Left hindlimb (tissue), 1 donor: ENCODE measurements at places on chromosomes 16 and 17.

GRCh38 chr16:75264999-75265910 is 13.8 kb upstream of the BCAR1 start:
- peak; percentile 68 for DNase-seq

GRCh38 chr17:80569924-80570323 is 25.3 kb downstream of the RPTOR start:
- no peak for DNase-seq

DNA sequence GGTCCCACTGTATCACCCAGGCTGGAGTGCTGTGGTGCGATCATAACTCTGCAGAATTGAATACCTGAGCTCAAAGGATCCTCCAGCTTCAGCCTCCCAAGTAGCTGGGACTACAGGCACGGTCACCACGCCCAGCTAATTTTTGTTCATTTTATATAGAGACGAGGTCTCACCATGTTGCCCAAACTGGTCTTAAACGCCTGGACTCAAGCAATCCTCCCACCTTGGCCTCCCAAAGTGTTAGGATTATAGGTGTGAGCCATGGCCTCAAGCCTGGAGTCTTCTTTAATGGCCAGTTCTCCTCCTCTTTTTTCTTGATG is 484 bp downstream of the CD300LB start:
- no peak for DNase-seq

GRCh38 chr16:7315813-7316212 is 16.8 kb upstream of the RBFOX1 start:
- no peak for DNase-seq

DNA sequence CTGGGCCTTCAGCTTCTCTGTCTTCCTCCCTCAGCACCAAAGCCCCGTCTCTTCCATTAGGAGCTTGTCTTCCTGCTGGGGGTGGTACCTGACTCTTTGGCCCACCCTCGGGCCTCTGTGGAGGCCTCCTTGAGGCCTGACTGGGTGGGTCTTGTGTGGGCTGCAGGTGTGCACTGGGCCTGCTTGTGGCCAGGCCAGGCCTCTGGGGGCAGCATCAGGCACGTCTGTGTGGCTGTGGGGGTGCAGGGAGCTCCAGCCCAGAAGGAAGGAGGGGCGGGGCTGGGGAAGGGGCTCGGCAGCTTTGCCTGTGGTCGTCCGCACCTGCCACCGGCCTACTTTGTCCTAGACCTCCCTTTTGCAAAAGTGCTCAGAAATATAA is 7.0 kb downstream of the PIGQ start:
- no peak for DNase-seq

DNA sequence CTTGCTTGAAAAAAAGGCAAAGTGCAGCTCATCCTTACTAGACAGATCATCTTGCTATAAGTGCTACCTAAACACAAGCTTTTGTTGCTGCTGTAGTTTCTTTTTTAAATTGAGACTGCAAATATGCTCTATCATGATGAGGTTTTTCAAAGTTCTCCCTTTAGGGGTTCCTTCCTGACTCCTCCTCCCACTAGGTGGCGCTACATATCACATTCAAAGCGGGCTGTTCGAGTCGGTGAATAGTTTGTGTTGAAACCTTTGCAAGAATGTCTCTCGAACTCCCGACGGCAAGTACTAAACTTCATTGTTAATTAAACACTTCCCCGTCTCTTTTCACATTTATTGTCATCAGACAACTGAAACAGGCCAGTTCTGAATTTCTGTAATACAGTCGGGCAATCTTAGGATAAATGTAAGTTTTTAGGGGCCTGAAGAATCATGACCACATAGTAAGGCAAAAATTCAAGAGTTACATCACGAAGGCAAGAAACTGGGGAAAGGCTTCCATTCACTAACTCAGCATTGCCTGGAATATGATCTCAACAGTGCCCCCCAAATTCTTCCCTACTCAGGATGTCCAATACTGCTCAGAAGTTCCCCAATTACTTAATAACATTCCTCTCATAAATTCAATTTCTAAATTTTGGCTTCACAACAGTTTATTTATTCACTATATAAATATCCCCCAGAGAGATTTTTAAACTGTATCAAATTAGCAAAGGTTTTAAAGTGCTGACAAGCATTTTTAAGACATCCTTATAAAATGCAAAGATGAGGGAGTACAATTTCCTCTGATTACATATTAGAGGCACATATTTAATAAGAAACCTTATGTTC is 6.7 kb downstream of the HS3ST3A1 start:
- peak; percentile 81 for DNase-seq

DNA sequence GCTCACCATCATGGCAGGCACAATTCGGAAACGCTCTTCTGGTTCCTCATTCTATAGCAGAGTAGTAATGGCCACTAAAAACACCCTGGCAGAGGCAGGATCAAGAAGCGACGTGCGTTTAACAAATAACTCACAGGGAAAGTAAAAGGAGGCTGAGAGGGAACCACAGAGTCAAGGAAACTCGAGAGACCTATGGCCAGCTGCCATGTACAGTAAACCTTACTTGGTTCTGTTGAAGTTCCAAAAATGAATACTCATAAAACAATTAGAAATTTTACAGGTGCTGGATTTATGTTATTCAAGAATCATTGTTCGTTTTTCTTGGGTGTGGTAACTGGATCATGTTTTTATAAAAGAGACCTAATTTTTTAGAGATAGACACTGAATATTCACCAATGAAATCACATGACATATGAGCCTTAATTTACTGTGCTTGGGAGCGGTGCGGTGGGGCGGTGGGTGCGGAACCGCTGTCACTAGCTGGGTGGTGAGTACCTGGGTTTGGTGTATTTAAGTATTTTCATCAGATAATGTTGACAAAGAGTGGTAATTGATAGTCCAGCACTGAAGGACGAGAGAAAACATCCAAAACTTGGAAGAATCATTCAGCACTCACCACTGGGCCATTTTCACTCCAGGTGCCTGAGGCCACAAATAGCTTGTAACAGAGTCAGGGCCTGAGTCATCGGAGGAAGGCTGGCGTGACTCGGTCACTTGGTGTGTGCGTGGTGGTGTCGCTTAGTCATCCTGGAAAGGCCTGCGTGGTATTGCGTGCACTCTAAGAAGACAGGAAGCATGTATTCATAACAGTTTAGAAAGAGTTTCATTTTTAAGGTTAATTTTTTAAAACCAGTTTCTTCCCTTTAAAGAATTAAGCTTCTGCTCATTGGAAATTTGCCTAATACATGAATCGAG is 135.4 kb upstream of the CHMP6 start:
- DNase-seq = no peak

DNA sequence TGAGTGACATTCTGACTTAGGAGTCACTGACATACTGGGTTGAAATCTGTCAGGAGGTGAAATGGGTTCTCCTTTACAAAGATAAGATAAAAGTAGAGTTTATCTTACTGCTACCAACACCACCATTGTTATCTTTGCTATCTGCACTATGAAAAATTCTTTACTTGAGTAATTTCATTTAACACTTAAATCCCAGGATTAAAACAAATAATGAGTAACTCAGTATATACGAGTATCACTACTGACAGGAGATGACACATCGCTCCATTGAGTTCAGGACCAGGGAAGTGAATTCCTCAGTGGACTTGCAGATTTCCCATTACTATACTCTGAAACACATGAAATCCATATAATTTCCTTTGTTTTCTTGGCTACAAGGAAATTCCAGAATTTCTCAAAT is 242.1 kb upstream of the NLRP1 start:
- DNase-seq = no peak

DNA sequence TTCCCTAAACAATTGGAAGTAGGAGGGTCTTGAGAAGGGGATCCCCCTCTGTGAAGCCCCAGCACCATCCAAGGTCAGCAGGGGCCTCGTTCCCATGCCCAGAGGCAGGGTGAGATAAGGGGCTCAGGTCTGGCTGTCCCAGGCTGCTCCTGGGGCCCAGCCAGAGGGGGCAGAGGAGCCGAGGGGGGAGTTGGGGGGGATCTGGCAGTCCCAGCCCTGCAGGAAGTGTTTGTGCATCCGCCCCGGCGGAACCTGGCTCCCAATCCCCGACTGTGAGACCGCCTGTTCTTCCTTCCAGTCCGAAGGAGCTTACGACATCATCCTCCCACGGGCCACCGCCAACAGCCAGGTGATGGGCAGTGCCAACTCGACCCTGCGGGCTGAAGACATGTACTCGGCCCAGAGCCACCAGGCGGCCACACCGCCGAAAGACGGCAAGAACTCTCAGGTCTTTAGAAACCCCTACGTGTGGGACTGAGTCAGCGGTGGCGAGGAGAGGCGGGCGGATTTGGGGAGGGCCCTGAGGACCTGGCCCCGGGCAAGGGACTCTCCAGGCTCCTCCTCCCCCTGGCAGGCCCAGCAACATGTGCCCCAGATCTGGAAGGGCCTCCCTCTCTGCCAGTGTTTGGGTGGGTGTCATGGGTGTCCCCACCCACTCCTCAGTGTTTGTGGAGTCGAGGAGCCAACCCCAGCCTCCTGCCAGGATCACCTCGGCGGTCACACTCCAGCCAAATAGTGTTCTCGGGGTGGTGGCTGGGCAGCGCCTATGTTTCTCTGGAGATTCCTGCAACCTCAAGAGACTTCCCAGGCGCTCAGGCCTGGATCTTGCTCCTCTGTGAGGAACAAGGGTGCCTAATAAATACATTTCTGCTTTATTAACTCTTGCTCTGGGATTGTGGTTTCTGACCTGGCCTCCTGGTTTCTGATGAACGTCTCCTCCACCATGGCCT is 14.9 kb downstream of the GPRC5C start:
- DNase-seq = peak; percentile 67

- DNase-seq = no peak
Observed at GRCh38 chr17:46157443-46158062, 35.7 kb downstream of the KANSL1 start.

DNA sequence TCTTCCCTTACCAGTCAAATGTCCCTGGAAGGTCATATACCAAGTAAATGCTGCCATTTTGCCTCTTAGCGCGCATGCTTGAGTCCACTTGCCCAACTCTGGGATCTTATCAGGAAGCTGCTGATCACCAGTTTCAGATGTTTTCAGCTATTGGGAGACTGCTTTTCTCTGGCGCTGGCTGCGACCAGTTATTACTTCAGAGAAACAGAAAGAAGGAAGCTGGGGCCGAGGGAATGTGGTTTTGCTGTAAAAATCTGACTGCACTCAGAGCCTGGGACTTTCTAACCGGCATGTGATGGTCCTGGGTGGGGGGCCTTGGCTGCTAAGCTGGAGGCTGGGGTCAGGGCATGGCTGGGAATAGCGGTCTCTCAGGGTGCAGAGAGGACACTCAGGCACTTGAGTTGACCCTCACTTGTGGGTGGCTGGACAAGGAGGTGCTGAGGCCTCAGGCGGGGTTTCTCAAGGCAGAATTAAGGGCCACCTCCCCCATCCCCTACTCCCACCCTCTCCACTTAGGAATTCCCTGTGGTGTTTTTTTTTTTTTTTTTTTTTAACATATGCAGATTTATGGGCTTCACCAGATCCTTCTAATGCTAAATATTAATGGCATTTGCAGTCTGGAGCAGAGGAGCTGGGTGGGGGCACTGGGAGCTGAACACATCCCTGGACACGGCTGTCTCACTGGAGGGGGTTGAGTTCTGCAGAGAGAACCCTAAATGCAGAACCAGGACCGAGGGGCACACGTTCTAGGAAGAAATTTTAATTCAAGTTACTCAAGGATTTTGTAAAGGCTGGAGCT is 145.8 kb downstream of the CYLD start:
- DNase-seq = no peak

GRCh38 chr17:30000001-30000754 is 58.7 kb downstream of the EFCAB5 start:
- no peak for DNase-seq

DNA sequence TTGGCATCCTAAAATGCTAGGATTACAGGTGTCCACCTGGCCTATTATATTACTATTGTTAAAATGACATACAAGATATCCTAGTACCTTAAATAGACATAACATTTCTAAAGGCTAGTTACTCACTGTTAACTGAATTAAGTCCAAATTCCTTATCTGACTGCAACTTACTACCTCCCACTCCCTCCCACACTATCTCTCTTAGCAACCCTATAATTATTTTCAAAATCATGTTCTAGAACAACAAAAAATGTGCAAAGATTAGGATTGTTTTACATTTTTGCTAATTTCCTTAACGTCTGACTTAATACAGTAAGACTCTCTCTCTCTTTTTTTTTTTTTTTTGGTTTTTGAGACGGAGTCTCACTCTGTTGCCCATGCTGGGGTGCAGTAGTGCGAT is 2.2 kb upstream of the ATF7IP2 start:
- no peak for DNase-seq

DNA sequence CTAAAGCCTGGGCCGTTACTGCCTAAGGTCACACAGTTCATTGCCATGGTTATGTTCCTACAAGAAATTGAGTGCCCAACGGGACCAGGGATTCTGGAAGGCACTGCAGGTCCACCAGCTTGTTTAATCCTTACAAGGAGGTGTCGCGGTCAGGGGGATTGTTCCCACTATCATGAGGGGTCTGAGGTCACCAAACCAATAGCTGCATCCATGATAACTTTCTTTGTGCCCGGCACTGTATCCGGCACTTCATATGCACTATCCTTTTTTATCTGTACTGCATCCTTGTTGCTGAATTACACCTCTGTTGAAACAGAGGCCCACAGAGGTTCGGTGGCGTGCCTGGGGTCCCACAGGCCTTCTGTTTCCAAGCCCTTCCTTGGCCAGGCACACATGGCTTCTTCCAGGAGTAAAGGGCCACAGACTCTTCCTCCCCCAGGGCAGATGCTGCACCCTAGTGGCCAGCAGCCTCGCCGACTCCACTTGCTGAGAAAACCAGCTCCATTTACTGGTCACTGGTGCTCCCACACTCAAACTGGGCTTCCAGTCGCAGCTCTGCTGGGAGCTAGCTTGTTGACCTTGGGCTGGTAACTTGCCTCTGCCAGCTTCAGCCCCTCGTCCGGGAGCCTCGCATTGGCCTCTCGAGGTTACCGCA is 82.0 kb upstream of the PLCG2 start:
- no peak for DNase-seq

DNA sequence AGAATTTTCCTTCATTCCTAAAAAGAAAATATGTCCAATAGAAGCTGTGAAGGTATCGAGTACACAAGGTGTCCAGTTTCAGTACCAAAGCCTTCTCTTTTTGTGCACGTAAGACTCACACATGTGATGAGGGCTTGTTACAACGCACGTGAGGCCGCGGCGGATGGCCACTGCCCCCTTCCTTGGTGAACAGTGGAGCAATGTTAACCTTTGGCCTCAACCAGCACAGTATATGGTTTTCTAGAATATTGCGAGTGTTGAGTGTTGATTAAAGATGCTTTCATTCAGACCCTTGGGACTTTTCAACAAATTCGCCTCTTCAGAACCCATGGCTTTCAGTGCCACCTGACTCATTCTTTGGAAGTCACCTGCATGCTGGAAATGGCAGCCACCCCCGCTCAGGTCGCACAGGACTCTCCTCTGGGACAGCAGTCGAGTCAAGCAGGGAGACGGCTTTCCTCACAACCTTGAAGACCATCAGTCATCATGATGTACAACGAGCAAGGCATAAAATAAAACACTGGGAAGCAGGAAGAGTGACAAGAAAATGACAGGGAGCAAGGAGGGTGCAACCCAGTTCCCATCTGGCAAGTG is 14.5 kb downstream of the MAP1LC3B start:
- no peak for DNase-seq
